ENCODE measurements at places on chromosomes 16 and 17. TPM values are rescaled to one million over a fixed set of nuclear protein-coding genes. Genes with fewer than 3 reads are reported as not detected.

EVPLL gene
- total RNA-seq: not detected

WFDC1 gene
- 10.4 TPM for total RNA-seq

FOXJ1 gene
- not detected for total RNA-seq

YBX2 gene
- total RNA-seq: not detected

CRISPLD2 gene
- total RNA-seq: 200 TPM

SCN4A gene
- total RNA-seq: not detected

GLTPD2 gene
- not detected for total RNA-seq
